ENCODE measurements at places on chromosomes 6 and 20. TPM values are rescaled to one million over a fixed set of nuclear protein-coding genes. Genes with fewer than 3 reads are reported as not detected.

- no peak for DNase-seq
Measured at GRCh38 chr6:10408457-10408856, 6.4 kb downstream of the TFAP2A start.

DNA sequence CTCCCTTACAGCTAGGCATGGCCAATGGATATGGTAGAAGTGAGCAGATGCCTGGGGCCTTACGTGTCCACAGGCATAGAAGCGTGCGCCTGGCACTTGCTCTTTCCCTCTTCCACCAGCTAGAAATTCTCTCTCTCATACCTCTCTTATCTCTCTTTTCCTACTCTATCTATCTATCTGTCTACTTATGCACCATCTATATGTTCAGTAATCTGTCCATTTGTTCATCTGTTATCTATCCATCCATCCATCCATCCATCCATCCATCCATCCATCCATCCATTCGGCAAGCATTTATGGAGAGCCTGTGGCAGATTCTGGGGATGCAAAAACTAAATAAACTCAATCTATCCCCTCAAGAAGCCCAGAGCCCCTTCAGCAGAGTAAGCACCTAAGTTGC lies 70.2 kb downstream of the KCNB1 start:
- DNase-seq: no peak

GRCh38 chr6:168377856-168378832 lies 58.6 kb upstream of the DACT2 start:
- peak; percentile 47 for DNase-seq

- DNase-seq: peak; percentile 42
Measured at GRCh38 chr6:3405679-3406078, 51.2 kb downstream of the SLC22A23 start.

- no peak for DNase-seq
Measured at GRCh38 chr6:148347441-148348054, 4.9 kb downstream of the SASH1 start.

DNA sequence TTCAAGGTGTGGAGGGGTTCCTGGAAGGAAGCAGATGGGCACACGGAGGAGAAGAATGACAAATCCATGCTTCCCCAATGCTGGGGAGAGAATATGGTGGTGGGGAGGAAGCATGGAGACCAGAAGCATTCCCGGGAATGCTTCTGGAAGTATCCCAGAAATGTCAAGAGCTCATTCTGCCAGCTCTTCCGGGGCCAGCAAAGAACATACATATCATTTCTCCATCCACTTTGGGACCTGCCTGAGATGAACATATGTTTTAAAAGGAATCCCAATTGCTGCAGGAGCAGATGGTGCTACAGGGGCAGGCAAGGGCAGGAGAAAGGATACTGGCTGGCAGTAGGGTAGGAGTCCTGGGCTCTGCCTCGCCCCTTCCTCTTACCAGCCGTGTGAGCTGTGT lies 37.9 kb upstream of the CCDC167 start:
- DNase-seq: no peak

- no peak for DNase-seq
Measured at GRCh38 chr6:20539387-20539786, 5.1 kb downstream of the CDKAL1 start.

The OOEP gene
- total RNA-seq: not detected

The ROS1 gene
- total RNA-seq: not detected

The MUC22 gene
- not detected for total RNA-seq

The SLC22A2 gene
- total RNA-seq: 0.99 TPM

The SDHAF4 gene
- total RNA-seq: 11.1 TPM

The PRR3 gene
- total RNA-seq: 5.4 TPM

The LAMA2 gene
- 59.6 TPM for total RNA-seq
